Progenitor cell of endocrine pancreas (in vitro differentiated cells): ENCODE measurements at places on chromosomes 7 and 10.

- DNase-seq: no peak
These were observed 122.2 kb downstream of the KMT2E start for GRCh38 chr7:105136221-105136620.

DNA sequence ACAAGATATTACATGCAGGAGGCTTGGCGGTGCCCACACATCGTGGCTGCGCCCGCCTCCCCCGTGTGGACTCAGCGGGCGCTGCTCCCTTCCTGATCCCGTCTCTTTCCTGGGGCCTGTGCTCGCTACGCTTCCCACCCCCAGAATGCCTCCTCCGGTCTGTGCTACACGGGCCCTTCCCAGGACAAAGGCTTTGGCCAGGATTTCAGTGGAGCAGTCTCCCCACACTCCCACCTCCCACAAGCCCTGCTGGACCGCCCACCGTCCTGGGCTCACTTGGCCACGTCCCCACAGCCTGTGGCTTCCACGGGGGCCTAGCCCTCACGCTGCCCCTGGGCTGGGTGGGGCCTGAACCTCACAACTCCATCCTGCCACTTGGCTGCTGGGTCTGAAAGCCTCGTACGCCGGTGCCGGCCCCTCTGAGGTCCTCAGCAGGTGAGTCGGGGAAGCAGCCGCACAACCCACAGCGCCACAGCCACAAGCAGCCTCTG lies 17.3 kb downstream of the CFAP46 start:
- no peak for DNase-seq

DNA sequence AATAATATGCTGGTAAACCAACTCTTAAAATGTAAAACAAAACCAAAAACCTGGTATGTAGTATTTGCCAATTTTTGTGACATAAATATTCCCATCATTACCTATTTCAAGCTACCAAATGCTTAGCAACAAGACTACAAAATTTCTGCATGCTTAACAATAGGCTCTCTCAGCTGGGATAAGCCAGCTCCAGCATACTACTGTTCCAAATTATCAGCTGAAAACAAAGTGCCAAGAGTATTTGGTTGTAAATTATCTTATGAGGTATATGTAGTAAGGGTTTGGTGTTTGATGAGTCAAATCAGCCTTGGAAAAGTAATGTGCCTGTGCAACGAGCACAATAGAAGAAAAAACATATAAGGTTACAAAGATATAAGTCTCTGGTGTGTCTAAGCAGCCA lies 263.2 kb downstream of the HGF start:
- DNase-seq: no peak

GRCh38 chr10:20768843-20769242 lies 128.3 kb downstream of the NEBL start:
- DNase-seq: no peak

GRCh38 chr10:5594271-5595049 lies 69.7 kb downstream of the CALML3 start:
- no peak for DNase-seq

- no peak for DNase-seq
These were observed 37.7 kb downstream of the AHR start for GRCh38 chr7:17336168-17336567.
